Mesothelial cell of epicardium (in vitro differentiated cells): ENCODE measurements at places on chromosomes 1 and 21. TPM values are rescaled to one million over a fixed set of nuclear protein-coding genes. Genes with fewer than 3 reads are reported as not detected.

The DPT gene
- total RNA-seq, result 1.1 to 1.6 TPM (median 1.3 TPM) in 3 replicates

The NOL9 gene
- total RNA-seq, result 37.5 to 44.4 TPM (median 37.9 TPM) in 3 replicates

The ANGPTL3 gene
- total RNA-seq, result not detected in 3 replicates

The VHLL gene
- total RNA-seq, result 0.42 TPM in 1 of 3 replicates, not detected in the others

The TSACC gene
- total RNA-seq, result not detected in 3 replicates

The LMOD1 gene
- 4.8 to 5.6 TPM (median 5.4 TPM) in 3 replicates for total RNA-seq

GRCh38 chr1:202964791-202965410 is 2.2 kb downstream of the CYB5R1 start:
- no peak for DNase-seq

DNA sequence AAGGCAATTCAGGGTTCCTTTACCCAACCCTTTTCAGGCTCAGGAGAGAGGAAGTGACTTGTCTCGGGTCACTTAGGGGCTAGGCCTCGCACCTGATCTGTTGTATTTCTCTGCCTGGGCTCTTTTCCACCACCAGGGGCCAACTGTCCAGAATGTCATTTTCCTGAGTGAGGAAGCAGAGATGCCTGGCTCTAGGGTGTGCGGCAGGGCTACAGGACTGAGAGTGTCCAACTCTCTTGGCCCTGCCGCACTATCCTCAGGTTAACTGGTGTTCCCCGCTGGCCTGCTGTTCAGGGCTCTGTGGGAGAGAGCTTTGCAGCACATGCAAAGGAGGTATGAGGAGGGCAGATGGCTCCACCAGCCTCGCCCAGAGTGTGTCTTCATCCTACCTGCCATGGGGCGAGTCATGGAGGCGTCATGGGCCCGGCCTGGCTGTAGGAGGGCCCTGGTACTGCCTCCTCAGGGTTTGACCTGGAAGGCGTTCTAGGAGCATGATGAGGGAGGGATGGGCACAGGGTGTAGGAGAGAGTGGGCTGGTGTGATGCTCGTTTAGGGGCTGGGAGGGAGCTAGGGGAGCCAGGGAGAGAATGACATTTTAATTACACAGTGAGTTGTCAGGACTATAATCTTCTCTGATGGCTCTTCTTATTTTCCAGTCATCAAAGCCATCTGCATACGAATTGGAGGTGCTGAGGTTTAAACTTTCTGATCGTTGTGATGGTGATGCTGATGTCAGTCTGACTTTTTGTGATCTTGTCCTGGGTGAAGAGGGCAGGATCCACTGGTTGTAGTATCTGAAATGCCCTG is 128.3 kb downstream of the NOS1AP start:
- no peak for DNase-seq

- no peak for DNase-seq
Observed at GRCh38 chr1:178004926-178005391, 35.1 kb upstream of the SEC16B start.

DNA sequence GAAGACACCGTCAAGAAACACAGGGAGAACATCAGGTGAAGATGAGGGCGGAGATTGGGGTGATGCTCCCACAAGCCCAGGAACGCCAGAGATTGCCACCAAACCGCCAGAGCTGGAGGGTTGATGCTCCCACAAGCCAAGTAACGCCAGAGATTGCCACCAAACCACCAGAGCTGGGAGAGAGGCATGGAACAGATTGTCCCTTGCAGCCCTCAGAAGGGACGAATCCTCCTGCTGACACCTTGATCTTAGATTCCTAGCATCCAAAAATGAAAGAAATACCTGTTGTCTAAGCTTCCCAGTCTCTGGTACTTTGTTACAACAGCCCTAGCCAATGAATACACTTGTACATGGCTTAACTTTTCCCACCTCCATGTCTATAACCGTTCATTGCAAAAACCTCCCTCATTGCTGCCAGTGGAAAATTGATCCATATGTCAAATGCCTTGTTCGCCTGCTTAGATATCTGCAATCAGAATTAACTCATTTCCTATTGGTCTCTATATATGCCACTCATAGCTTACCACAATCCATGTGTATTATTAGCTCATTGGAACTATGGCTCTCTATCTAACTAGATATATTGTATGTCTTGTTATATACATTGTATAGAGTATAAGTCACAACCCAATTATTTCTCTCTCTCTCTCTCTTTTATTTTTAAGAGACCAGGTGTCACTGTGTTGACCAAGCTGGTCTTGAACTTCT is 127.4 kb downstream of the ADSS2 start:
- no peak for DNase-seq

DNA sequence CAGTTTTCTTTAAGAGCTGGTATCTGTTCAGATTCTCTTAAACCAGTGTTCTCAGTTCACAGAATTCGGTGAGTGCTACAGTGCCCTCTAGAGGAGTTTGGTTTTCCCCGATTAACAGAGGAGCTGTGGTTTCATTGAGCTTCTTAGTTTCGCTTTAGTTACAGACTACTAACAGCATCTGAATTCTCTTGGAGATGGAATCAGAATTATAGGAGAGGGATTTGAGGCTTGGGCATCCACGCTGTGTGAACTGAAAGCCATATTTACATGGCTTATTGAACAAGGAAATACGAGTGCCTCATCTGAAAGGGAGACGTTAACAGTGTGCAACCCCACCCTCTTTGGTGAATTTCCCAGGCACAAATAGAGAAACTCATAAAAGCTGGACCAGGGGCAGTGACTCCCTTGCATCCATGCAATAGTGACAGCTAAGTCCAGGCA is 202.0 kb downstream of the USH2A start:
- DNase-seq, result no peak

DNA sequence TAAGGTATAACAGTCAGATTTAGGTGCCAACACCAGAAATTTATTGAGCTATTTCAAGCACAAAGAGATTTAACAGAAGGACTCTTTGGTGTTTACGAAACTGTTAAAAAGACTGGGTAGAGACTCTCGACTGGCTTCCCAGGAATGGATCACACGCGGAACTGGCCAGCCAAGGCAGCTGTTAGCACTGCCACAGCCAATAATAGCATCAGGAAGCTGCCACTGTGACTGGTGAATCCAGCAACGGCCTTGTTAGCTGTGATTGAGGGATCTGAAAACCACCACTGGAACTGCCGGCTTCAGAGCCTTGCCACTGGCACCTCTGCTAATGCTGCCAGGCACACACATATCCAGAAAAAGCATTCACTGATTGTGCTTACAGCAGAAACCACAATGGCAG is 10.6 kb upstream of the SIM2 start:
- no peak for DNase-seq

GRCh38 chr1:193144361-193144938 is 22.6 kb downstream of the CDC73 start:
- no peak for DNase-seq

DNA sequence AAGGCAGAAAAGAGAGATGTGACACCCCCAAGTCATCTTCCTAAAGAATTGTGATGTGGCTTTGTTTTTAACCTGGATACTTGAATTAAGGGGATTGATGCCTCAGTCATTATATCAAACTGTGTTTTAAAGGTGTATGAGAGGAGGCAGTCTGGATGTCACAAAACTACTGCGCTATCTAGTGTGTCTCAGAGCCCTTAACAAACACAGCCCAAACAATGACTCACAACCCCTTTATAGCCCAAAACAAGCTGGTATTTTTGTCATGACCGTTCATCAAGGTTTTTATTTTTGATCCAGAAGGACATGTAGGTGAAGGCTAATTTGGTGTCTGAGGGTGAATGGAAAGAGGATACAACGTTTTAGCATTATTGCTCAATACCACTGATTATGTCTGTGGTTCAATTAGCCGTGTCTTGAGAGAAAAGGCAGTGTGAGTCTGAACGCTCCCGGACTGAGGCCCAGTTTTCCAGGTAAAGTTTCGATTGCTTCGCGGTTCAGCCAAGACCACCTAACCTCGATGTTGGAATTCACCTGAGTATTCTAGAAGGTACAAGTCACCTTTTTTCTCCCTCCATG is 71.6 kb downstream of the SGIP1 start:
- no peak for DNase-seq

DNA sequence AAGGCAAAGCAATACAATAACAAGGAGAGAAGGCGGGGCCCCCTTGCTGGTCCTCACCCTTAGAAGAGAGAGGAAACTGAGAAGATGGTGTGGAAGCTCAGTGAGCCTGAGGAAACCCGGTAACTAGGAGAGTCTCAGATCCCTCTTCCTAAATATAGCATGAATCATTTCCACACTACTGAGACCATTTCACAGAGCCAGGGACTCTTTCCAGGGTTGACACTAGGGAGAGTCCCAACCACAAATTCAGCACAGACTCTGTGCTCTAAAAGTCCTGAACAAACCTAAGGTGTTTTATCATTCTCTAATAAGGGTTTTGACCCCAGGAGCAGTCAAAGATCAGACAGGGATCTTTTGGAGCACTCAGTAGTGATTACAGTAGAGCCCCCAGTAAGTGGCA is 647.7 kb downstream of the KCNT2 start:
- DNase-seq, result no peak

DNA sequence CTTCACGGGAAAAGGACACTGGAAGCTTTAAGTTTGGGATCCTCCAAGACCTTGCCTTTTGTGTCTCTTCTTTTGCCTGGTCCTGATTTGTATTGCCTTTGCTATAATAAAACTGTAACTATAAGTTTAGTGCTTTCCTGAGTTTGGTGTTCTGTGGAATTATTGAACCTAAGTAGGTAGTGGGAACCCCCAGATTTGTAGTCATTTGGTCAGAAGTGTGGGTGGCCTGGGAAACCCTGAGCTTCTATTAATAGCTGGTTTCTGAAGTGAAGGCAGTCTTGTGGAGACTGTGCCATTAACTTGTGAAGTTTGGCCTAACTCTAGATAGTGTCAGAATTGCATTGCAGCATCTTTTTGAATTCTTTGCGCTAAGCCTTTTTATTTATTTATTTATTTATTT is 6.8 kb upstream of the MYCL start:
- no peak for DNase-seq

DNA sequence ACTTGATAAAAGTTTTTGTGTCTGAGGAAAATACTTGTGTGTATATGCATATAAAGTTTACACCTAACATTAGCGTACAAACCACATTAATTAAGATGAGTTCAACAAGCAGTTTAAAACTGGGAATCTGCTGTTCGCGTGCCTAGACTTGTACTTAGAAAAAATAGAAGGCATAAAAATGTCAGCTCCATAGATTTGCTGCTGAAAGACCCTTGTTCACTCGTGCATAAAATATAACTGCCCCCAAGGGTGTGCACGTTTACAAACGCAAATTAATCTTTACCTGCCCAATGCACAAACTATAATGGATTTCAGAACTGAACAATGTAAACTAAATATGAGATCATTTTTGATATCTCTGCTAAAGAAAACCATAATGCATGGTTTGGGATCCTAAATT is 392.3 kb upstream of the ADGRL2 start:
- DNase-seq, result no peak

- no peak for DNase-seq
Observed at GRCh38 chr21:30216041-30216723, at the start of gene CLDN8. Gene CLDN8, minus strand, starts transcription at chr21:30216097. Its CDS starts 172 bp downstream, at chr21:30215925.

- DNase-seq, result no peak
Observed at GRCh38 chr1:86258101-86258500, 101.5 kb upstream of the COL24A1 start.

DNA sequence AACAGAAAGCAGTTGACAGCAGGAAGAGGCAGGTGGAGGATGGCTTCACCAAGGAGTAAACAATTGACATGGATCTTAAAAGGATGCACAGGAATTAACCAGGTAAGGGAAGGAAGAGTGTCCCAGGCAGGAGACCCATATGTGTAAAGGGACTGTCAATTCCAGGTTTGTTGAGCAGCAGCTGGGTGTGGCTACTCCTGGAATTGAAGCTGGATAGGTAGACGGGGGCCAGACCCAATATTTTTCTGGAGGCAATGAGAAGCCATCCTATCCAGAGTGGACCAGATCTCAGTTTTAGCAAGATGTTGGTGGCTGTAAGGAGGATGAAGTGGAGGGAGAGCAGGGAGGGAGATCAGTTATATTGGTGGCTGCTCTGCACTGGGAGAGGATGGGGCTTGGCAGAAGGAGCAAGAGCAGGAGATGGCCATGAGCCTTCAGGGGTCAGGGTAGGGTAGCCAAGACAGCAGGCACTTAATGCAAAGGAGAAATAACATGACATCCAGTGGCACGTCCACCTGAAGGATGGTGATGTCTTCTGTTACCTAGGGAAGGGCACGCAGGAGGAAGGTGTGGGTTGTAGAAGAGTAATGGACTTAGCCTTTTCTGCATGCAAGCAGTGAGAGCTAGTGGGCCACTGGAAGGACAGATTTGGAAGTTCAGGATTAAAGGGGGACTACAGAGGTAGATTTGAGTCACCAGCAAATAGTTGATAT is 146.7 kb upstream of the HMGB4 start:
- DNase-seq, result no peak

DNA sequence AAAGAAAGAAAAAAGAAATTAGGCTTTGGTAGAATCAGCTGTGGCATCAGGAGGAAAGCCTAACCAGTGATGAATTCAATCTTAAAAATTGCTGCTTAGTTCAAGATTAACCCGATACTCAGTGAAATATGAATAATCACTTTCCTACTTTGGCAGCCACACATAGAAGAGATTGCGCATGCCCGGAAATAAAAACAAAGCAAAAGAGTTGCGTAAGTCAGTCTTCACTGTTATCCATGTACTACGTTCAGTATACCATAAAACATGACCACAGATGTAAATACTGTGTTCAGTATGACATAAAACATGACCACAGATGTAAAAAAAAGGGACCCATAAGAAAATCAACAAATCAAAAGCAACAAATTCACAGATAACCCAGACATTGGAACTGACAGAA is 19.2 kb downstream of the CD1D start:
- no peak for DNase-seq

GRCh38 chr1:211783897-211784296 is 46.7 kb downstream of the LPGAT1 start:
- DNase-seq, result no peak
